ENCODE measurements at places on chromosomes 1 and 21.

GRCh38 chr1:77064246-77064645 is 155.0 kb downstream of the PIGK start:
- DNase-seq: no peak

DNA sequence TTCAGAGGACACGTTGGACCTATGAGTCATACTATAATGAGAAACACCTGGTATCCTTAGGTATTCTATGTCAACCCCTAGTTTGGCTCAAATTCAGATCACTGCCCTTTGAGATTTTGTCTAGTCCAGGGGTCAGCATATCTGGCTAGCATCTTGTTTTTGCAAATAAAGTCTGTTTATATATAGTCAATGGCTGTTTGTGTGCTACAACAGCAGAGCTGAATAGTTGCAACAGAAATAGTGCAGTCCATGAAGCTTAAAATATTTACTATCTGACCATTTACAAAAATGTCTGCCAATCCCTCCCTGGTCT is 48.5 kb upstream of the EDEM3 start:
- DNase-seq: no peak

- DNase-seq: no peak
Measured at GRCh38 chr1:33338048-33338439, 17.1 kb upstream of the A3GALT2 start.

DNA sequence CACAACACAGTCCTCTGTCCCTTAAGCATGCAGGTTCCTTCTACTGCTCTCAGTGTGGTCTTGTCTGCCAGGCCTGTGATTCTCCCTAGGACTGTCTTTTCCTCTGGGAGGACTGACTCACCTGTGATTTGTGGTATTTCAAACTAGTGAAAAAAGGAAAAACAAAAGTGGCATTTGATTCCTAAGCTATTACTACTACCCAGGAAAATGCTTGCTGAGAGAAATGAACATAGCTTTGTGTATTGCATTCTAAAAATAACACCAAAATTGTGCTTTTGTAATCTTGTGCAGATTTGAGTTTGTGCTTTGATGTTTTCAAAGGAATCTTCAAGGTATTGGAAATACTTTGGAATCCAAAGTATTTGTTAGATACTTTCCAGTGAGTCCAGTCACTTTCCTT is 57.0 kb downstream of the GPR161 start:
- no peak for DNase-seq

- no peak for DNase-seq
Measured at GRCh38 chr1:203268901-203269653, 36.2 kb upstream of the BTG2 start.

DNA sequence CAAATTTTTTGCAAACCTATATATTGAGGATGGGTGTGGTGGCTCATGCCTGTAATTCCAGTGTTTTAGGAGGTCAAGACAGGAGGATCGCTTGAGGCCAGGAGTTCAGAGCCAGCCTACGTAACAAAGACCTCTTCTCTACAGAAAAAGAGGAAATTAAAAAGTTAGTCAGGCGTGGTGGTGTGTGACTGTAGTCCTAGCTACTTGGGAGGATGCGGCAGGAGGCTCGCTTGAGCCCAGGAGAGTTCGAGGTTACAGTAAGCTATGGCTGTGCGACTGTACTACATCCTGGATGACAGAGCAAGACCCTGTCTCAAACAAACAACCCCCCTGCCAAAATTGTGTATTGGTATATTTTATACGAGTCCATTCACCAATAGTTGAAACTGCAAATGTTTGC is 589.7 kb downstream of the DPYD start:
- DNase-seq: no peak

- DNase-seq: no peak
Measured at GRCh38 chr1:182083851-182084486, 22.5 kb upstream of the ZNF648 start.

GRCh38 chr1:226603858-226604559 is 55.4 kb downstream of the STUM start:
- no peak for DNase-seq

DNA sequence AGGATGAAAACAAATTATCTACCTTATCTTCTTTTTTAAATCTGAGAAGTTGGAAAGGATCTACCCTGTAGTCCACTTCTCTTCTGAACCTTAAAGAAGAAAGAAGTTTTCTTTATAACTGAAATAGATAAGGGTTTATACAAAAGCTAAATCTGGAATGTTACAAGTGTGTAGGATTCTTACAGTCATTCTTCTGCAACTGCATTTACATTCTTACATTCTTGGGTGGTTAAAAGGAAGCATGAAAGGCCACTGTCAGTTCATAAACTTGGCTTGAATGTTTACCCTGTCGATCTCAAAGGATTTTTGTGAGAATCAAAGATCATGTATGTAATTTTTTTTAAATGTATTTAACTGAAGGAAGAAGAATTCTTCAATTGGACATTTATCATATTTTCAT is 142.1 kb upstream of the BRINP3 start:
- no peak for DNase-seq

- DNase-seq: no peak
Measured at GRCh38 chr1:231069333-231069732, 29.3 kb upstream of the FAM89A start.

DNA sequence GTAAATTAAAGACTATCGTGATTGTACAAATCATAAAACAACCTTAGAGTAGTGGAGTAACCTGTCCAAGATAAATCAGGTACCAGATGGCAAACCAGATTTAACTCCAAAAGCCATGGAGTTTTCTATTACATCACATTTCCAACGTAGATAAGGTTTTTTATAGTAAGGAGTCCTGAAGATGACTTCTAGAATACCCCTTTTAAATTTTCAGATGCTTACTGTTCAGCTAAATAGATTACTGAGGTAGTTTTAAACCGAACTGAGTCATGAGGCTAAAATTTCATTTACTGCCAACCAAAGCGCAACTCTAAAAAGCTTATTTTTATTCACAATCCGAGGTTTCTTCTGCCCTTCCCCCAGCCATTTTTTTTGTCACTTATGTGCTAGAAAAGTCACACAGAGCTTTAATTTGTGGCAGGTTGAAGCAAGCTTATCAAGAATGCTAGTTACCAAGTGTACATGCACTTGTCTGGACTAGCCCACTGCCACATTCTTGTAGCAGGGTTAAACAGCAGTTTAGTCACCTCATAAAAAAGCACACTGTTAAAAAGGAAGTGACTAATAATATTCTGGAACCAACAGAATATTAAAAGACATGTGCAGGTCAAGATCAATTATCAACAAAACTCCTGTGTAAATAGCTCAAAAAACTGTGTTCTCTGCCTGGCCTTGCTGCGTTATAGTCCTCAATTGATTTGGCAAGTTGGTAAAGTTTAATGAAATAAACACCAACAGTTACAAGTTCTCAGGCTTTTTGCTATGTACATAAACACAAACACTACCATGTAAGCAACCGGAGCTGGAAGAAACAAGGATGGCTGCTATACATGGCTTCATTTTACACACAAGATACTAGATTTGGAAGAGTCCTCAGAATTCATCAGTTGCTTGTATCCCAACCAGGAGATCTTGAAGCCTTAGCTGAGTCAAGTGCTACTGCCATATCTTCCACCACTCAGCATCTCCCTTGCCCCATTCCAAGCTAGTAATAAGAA is 180.3 kb upstream of the DMRTA2 start:
- no peak for DNase-seq

DNA sequence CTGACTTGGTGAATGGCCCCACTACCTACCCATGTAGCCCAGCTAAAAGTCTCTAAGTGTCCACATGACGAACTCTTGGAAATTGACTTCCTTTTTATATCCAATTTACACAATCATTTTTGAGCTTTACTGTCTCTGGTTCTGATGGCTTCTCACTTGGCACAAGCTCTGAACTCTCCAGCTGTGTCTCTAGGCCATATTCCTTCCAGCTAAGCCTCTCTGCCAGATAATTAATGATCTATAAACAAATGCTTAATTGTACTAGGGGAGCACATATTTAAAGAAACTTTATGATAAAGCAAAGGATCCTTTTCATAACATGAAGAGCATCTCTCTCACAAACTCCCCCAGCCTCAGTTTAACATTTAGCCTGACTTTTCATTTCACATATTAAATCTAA is 16.3 kb upstream of the BEND5 start:
- DNase-seq: no peak

- no peak for DNase-seq
Measured at GRCh38 chr21:45153358-45154318, 79.3 kb downstream of the ADARB1 start.

- DNase-seq: peak; percentile 62
Measured at GRCh38 chr1:24910751-24911650, 19.1 kb downstream of the RUNX3 start.

GRCh38 chr21:46457801-46458314 is 833 bp upstream of the DIP2A start:
- no peak for DNase-seq

- DNase-seq: no peak
Measured at GRCh38 chr1:186793582-186793927, 35.2 kb upstream of the PLA2G4A start.

- DNase-seq: no peak
Measured at GRCh38 chr1:225481738-225482137, 53.9 kb upstream of the LBR start.

DNA sequence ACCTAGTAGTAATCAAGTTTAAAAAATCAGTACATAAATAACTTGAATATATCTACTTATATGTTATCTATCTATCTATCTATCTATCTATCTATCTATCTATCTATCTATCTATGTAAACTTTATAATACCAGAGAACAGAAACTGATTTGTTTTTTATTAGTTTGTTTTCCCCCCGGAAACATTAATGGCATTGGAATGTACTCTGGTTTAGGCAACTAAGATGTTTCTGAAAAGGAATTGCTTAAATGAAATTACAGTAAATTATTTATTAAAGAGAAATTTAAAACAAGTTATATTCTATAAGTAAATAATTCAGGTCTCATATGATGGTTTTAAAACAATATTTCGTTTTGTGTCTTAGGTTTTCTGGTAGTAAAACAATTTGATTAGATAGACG is 681.0 kb upstream of the ADAMTS5 start:
- no peak for DNase-seq

GRCh38 chr1:111486431-111486830 is 12.6 kb downstream of the C1orf162 start:
- no peak for DNase-seq

- DNase-seq: no peak
Measured at GRCh38 chr1:222283147-222283768, 264.6 kb downstream of the HHIPL2 start.

GRCh38 chr1:154831462-154831861 is 38.6 kb downstream of the KCNN3 start:
- DNase-seq: no peak

- no peak for DNase-seq
Measured at GRCh38 chr1:220885971-220886370, 6.7 kb downstream of the HLX start.

GRCh38 chr1:103106426-103107341 is 1.6 kb downstream of the COL11A1 start:
- DNase-seq: no peak

DNA sequence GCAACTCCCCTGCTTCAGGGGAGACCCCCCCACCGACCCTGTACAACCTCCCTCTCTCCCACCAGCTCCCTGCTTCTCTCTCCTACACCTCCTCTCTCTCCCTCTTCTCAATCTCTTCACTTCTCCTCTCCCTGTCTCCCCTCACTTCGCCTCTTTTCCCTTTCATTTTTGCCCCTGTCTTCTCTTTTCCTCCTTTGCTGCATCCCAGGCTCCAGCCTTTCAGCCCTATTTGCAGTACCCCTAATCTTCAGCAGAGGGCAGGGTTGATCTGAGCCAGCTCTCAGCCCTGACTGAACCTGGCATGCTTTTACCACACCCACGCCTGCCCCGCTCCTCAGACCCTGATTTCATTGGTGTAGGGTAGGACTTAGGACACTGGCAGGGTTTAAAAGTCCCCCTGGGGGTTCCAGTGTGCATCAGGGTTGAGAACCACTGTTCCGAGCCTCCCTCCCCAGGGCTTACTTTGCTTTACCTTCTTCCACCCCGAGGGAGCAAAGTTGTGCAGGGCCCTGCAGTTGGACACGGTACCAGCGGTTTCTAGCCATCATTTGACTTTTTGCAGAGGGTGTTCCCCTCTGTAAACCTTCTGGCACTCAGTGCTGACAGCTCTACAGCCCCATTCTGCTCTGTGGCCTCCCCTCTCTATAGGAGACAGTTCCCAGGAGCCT is 67.3 kb upstream of the CNTN2 start:
- peak; percentile 30 for DNase-seq

DNA sequence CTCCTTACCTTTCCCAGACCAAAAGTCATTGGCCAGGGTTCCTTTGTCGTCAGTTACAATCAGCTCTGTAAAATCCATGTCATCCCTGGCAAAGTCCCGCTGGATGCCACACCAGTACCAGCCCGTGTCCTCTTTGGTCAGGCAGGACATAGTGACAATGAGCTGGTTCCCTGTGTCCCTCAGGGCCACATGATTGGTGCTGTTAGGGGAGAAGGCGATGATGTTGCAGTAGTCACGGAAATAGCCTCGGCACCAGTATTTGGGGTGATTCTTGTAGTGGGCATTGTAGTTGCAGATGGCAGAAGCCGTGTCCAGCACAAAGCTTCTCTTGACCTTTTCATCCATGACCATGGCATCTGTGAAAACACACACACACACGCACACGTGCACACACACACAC is 14.8 kb downstream of the ADORA3 start:
- DNase-seq: no peak

- no peak for DNase-seq
Measured at GRCh38 chr1:50415235-50416149, 7.8 kb downstream of the DMRTA2 start.

GRCh38 chr1:171084870-171085269 is 5.8 kb upstream of the FMO3 start:
- DNase-seq: no peak

DNA sequence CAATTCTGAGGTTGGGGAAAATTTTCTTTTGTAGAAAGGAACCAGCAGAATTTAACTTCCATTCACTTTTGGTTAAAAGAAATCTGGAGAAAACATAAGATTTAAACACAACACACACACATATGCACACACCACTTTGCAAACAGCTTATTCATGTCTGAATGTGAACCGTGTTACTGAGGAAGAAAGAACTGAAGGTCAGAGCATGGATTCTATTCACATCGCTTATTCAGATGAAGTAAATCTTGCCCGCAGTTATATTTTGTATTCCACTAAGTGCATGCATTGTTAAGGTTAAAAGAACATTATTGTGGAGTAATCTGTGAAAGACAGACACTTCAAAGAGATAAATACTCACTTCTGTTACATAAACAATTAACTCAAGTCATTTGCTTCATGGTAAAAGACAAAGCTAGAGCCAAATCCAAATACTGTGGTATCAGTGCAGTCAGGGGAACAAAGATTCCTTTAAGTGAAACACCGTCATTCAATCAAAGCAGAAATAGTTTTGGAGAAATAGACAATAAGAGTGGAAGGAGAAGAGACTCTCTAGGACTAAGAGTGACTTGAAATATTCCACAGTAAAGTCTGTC is 82.0 kb downstream of the LRRC53 start:
- no peak for DNase-seq
